ENCODE measurements at places on chromosomes 6 and 20.
A peak's percentile ranks its signal among the peaks of the same experiment; 100 is the strongest.

- peak; percentile 7 for DNase-seq
These were observed 11.8 kb downstream of the CPNE5 start for GRCh38 chr6:36827261-36828079.

- no peak for DNase-seq
These were observed 124.1 kb downstream of the PREX1 start for GRCh38 chr20:48703511-48704219.

- DNase-seq = no peak
These were observed 50.6 kb downstream of the MAPK14 start for GRCh38 chr6:36078159-36078558.

GRCh38 chr6:166523782-166524559 lies 62.5 kb downstream of the RAMACL start:
- no peak for DNase-seq

DNA sequence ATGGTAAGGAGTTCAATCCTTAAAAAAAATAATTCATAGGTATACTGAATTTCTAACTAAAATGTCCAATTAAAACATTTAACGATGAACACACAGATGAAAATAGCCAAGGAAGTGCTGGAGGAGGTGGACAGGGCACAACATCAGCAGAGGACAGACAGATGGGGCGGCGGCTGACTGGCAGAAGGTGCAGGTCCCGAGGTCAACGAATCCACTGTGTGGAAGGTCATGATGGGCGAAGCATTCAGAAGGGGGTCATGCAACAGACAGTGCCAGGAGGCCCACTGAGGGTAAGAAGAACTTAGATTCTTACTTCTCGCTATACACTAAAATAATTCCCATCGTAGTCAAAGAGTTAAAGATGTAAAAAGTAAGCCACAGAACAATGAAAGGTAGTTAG lies 34.2 kb upstream of the FRMD1 start:
- no peak for DNase-seq

DNA sequence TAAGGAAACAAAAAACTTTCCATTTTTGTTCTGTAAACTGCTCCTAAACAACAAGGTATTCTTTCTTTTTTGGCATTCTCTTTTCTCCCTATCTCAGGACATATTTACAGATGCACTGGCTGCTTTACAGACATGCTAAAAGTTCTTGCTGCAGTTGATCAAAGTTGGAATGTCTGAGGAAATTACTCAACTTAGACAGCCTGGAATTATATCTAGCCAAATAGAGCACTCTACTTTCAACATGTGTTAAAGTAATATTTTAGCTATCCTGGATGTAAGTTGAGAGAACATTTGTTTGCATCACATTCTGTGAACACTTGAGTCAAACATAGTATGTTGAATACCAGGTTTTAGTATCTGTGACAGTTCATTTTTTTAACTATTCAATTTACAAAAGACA lies 24.8 kb downstream of the TASP1 start:
- DNase-seq = no peak

DNA sequence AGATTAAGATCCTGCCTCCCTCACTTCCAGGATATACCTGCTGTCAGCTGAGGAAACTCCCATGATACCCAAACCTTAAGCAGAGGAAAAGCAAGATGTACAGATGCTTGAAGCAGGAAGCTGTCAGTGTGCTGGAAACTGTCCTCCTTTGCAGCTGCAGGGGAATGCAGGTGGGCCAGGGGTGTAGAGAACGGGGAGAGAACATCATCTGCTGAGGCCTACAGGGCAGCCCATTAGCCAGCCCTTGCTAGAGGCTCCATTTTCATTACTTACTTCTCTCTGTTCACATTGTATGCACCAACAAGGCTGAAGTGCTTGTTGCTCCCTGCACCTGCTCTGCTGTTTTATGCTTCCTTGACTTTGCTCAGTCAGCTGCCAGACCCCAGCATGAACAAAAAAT lies 119.1 kb downstream of the PRND start:
- no peak for DNase-seq

GRCh38 chr20:50294164-50295088 lies 103.8 kb downstream of the CEBPB start:
- DNase-seq = no peak

DNA sequence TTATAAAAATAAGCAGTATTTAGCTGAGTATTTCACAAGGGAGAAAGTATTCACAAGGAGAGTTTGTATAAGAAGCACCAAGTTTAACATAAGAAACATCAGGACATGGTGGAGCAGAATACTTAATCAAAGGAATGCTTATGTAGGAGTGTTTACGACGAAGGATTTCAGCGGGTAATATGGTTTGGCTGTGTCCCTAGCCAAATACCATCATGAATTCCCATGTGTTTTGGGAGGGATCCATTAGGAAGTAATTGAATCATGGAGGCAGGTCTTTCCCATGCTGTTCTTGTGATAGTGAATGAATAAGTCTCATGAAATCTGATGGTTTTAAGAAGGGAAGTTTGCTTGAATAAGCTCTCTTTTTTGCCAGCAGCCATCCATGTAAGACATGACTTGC lies 1099.1 kb upstream of the ADGRB3 start:
- DNase-seq = no peak

- DNase-seq = no peak
These were observed 33.4 kb upstream of the SRPK1 start for GRCh38 chr6:35954333-35954732.

DNA sequence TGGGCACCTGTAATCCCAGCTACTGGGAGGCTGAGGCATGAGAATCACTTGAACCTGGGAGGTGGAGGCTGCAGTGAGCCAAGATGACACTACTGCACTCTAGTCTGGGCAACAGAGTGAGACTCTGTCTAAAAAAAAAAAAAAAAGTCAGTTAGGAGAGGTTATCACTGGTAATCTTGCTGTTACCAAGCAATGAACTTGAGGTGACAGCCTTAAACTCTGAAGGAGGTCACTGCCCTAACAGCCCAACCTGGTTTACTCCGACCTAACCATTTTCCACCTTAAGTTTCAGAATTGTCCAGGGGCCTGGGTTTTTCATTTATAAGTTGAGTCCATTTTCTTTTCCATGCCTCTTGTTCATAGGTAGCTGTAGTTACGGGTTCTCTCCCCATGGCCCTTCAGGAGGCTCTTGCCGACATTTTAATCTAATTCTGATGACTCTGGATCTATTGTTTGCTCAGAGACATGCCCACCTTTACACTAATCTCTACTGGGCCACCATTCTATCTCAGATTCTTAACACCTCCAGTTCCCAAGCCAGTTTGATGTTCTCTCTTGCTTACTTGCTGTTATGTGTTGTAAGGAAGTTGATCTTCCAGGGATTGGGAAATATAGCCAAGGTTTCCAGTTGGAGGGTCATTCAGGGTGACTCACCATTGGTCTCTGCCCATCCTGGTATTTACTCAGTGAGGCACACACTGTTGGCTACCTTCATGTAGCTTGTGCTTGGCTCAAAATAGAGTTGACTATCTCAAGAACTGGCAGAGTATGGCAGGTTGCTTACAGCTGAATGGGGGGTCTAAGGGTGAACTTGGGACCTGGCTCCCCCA lies 29.1 kb downstream of the SHLD1 start:
- no peak for DNase-seq

DNA sequence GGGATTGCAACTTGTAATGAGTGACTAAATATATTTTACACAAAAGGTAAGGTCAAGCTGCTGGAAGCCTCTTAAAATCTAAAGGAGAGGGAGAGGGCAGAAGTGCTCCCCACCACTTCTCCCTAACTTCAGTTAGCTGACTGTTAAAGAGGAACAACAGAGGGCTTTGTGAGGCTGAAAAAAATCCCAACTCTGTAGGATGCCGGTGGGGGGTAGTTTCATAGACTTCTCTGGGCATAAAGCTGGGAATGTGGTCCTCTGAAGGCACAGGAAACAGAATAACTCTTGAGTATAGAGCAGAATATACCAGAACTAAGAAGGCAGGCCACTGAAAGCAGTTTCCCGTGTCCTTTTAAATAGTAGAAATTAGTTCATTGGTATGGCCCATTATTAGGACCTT lies 71.6 kb downstream of the KIF6 start:
- DNase-seq = no peak

DNA sequence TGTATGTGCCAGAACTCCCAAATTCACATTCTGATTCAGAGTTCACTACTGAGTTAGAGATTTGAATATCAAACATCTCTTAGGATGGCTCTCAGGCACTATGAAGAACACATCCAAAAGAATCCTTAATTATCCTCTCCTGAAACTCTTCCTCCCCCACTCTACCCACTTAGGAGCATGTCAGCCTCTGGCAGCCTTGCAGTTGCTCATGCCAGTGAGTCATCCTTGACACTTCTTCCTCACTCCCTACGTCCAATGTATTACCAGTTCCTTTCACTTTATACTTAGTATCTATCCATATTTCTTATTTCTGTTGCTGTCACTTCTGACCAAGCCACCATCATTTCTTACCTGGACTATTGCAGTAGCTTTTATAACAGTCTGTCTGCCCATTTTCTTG lies 192.0 kb upstream of the IMPG1 start:
- no peak for DNase-seq

GRCh38 chr6:134340179-134340975 lies 22.5 kb upstream of the SGK1 start:
- DNase-seq = no peak

- no peak for DNase-seq
These were observed 4.8 kb downstream of the NFYA start for GRCh38 chr6:41077536-41077935.

DNA sequence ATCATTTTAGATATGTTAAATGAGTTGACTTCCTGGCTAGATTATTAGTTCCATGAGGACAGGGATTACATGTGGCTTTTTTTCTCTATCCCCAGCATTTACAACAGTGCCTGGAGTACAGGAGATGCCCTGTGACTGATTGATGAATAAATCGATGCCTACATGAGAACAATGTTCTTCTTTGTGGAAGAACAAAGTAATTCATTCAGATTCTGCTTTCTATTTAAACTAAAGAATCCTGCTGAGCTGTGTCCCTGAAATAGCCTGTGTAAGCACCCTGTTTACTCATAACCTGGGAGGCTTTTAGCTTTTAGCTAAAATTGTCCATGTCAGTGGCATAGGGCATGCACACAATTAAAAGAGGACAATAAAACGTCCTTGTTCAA lies 125.1 kb upstream of the BTBD3 start:
- DNase-seq = no peak

DNA sequence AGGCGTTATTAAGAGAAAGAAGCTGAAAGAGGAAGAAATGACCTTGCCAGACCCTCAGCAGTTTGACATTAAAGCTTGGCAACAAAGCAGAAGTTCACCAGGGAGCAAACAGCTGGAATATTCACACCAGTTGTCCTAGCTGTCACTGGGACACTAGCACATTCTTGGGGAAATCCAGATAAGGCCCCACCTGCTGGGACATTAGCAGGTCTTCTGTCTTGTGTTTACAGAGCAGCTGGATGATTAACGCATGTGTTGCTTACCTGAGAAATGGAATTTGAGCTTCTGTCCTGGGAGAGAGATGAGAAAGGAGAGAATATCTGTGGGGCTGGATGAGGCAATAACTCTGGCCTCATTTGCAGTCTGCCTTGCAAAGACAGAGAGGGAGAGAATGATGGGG lies 137.6 kb upstream of the RIN2 start:
- no peak for DNase-seq

DNA sequence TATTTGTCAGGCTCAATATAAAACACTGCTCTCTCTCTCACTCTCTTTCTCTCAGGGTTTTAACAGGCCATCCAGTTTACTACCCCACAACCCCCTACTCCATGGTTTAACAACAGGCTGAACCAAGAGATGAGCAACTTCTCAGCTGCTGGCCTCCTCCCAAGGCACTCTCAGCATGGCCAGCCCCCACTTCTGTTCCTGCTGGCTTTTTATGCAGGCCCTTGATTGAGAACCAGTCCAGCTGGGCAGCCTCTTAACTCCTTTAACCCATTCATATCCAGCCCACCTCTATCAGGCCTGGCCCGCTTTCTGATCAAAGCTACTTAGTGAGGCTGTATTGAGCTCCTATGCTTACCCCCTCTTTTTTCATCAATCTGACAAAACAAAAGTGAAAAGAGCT lies 346.8 kb upstream of the POU3F2 start:
- DNase-seq = no peak

GRCh38 chr6:3016473-3017280 lies 17.0 kb downstream of the NQO2 start:
- no peak for DNase-seq

GRCh38 chr6:158863646-158864045 lies 44.5 kb upstream of the EZR start:
- DNase-seq = no peak

- no peak for DNase-seq
These were observed at the start of gene PRRT1 for GRCh38 chr6:32151863-32152768. Gene PRRT1, minus strand, starts transcription at chr6:32151939. Its CDS starts 112 bp downstream, at chr6:32151827.

DNA sequence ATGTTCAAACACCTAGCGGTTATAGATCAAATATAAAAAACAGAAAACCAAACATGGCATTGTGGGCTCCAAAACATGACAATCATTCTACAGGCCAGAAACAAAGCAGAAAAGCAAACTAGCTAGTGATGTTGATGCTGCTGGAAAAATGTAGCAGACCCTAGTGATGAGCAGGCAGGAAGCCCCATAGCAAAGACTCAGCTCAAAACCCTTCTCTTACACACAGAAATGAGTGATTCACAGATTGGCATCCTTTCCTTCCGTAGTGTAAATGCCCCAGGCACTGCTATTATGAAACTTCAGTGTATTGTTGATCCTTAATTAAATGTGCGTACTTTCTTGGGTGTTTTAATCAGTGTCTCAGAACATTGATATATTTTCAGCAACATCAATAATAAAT lies 425.1 kb downstream of the UTRN start:
- no peak for DNase-seq

- no peak for DNase-seq
These were observed 16.2 kb upstream of the PKHD1 start for GRCh38 chr6:52103623-52104022.

DNA sequence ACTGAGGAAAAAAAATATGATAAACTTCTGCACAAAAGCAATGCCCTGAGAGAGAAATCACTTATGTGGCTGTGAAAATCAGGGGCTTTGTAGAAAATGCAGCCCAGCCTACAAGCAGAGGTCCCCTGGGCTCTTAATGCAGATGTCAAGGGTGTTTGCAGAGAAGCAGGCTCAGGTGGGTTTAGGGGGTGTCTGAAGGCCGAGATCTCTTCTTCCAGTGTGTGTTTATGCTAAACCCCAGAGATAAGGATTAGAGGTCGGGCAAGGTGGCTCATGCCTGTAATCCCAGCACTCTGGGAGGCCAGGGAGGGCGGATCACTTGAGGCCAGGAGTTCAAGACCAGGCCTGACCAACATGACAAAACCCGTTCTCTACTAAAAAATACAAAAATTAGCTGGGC lies 78.5 kb downstream of the TMEM242 start:
- no peak for DNase-seq

- DNase-seq = no peak
These were observed 102.9 kb downstream of the EDN1 start for GRCh38 chr6:12393100-12393499.

GRCh38 chr20:64077094-64077493 lies 2.2 kb downstream of the RGS19 start:
- no peak for DNase-seq

- no peak for DNase-seq
These were observed 117.6 kb upstream of the UST start for GRCh38 chr6:148629181-148629580.

- no peak for DNase-seq
These were observed 43.6 kb upstream of the FAM50B start for GRCh38 chr6:3805448-3806123.

- no peak for DNase-seq
These were observed 144.2 kb downstream of the DLL1 start for GRCh38 chr6:170146640-170147039.

- DNase-seq = no peak
These were observed 508.0 kb downstream of the TBC1D32 start for GRCh38 chr6:120826253-120826652.
